ENCODE measurements at places on chromosomes 11 and 22.

GRCh38 chr11:88174709-88175568 lies at the start of gene RAB38:
Gene RAB38 (minus strand): TSS chr11:88175443. CDS start chr11:88175384, 59 bp downstream.
- peak; percentile 14 for DNase-seq

DNA sequence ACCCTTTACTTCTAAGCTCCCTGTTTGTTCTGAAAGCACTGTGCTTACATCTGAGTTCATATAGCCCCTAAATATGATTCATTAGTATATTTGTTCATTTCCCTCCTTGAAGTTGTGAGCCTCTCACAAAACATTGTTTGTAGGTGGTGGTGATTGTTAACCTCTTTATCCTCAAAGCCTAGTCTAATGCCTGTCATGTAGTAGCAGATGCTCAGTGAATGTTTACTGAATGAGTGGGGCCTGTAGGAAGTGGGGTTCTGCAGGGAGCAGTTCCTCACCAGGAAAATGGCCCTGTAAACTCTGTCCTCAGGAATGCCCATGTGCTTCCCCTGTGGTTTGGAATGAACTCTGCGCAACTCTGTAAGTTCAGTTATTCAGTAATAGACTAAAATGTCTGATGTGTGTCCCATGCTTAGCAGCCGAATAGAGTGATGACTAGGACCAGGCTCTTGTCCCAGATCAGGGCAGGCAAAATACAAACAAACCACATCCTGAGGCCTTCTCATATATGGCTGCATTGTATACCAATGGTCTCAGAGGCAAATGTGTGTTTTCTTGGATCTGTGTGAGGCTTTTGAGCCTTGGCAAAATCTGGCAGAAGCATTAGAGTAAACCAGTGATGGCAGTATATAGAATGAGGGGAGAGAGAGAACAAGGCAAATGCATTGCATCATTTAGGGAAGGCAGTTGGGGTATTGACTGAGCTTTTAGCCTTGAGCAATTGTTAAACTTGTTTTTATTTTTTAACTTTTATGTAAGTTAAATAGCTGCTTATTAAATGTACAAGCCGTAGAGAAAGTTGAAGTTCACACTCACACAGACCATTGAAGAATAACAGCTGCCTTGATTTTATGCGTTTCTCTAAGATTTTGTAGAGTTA lies 91.4 kb upstream of the BIRC3 start:
- no peak for DNase-seq

- peak; percentile 98 for DNase-seq
Observed at GRCh38 chr22:49936018-49936972, 17.9 kb downstream of the CRELD2 start.

GRCh38 chr11:9639099-9639498 lies 24.8 kb upstream of the SWAP70 start:
- no peak for DNase-seq

DNA sequence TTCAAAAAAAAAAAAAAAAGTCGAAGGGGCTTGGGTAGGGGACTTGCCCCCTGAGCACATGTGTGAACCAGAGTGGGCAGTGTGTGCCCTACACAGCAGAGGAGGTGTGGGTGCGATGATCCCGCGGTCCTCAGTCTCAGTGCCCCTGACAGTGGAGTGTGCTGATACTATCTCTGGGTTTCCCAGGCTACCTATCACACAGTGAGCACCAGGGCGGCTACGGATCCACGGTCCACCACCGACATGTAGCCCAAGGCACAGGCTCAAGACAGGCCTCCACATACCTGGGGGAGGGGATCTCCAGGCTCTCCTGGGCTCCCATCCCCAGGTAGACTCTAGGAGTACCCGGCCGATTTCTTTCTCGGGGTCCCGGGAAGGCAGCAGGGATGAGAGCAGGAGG lies 9.1 kb downstream of the B3GAT1 start:
- DNase-seq, result no peak

DNA sequence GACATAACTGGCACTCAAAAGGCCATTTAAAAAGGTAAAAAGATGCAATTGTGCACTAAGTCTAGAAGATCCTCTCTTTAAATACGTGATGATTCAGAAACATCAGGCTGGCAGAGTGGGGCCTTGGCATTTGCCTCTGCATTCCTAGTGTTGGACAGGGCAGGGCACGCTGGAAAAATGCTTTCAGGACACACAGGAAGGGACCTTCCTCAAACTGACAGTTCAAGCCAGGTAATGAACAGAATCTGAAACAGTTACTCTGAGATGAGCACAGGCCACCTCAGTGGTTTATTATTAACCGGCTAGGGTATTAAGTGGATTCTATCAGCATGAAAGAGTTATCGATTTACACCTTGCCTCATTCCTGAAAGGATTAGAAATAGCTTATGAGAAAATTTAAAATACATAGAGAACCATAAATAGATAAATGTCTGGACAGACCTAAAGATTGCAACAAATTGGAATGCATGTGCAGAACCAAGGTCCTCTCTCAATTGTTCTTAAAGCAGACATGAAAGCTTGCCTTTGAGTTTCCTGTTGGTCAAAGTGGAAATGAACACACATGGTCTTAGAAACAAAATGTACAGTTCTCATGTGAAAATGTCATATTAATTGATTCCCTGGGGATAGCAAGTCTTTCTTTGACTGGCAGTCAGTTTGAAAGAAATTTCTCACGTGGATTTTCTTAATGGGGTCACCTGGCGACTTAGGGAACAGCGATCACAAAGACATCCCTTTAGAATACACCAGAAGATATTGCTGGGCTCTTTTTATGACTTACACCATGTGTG lies 21.5 kb upstream of the CSNK2A3 start:
- DNase-seq, result no peak

DNA sequence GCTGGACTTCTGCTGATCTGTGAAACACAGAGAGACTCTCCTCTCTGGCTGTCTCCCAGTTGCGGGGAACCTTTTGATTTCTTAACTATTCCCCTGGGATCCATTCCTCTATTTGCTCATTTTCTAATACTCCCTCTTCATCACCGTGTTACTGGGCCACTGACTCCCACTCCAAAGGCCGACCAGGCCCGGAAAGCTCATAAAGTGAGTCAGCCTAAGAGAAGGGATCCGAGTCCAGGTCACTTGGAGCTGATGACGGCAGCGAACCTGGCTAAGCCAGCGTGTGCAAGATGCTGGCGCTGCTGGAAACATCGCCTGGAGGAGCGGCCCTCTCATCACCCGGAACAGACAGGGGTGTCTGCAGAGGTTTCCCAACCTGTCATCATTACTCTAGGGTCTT lies 112.8 kb downstream of the FBXO7 start:
- DNase-seq, result no peak

- no peak for DNase-seq
Observed at GRCh38 chr22:48309115-48309705, 1518.5 kb downstream of the BRD1 start.

GRCh38 chr22:45772743-45773142 lies 101.1 kb downstream of the ATXN10 start:
- DNase-seq, result no peak

DNA sequence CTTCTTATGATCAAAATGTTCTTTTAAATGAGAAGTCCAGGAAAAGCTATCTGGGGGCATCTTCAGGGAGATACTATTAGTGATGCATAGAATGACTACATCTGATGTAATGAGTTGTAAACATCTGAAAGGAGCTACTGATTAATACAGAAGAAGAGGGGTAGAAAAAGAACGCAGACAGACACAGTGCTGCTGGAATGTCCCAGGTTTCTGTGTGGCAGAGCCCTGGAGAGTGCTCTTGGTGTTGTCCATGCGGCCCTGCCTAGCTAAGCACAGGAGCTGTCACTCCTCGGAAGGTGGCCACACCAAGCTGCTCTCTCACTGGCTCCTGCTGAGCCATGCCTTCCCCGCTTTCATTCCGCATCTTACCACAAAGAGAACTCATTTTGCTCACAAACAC lies 768.8 kb downstream of the OPCML start:
- DNase-seq, result no peak

GRCh38 chr22:30290342-30291057 lies 1.2 kb upstream of the CASTOR1 start:
- DNase-seq, result no peak

DNA sequence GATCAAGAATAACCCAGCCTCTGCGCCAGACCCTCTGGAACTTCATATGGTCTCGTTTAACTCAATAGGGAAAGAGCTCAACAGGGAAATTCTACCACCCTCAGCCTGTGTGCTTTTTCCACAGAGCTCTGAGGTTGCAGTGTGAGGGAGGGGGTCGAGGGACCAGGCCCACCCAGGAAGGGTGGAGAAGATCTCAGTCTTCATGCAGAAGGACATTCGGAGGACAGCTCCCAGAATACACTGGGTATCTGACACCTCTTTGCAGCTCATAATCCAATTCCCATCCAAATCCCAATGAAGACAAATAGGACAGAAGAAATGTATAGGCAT lies 56.6 kb downstream of the ST14 start:
- no peak for DNase-seq

- DNase-seq, result no peak
Observed at GRCh38 chr11:61549662-61550568, 31.0 kb downstream of the SYT7 start.

DNA sequence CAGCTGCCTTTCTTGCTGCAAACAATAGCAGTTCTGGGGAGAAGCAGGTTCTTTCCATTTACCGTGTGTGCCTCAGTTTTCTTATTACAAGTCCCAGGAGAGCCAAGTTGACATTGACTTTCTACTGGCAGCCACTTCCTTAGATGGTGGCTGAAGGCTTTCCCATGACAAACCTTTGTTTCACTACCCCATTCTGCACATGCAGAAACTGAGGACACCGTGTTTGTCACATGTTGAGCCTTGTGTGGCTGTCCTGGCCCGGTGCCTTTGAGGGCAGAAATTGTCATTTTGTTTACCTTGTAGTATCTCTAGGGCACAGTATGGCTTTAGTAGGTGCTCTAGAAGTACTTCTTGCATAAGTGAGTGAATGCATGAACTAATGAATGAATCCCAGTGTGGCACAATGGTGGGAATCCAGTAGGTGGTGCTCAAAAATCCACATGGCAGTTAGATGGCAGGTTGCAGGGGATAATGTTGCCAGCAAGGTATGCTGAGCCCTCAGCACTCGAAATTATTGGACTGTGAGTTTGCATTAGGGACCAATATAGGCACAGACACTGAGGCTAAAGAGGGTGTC lies 101.6 kb downstream of the CSNK2A3 start:
- no peak for DNase-seq

DNA sequence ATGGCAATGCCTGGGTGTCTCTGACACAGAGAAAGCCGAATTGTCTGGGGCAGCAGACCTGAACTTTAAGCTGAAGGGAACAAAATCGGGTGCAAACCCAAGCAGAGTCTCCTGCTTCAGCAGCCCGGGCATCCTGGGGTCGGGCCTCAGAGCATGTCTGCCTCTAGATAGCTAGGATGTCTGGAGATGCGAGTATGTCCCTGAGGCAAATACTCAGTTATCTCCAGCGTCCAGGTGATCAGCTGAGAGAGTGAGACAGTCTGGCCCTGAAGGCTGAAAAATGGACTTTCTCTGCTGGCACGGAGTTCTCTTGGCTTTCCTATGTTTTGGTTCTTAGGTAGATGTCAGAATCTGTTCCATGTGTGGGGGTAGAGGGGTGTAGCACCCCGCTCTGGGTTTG lies 3.3 kb downstream of the ADAMTS8 start:
- no peak for DNase-seq

DNA sequence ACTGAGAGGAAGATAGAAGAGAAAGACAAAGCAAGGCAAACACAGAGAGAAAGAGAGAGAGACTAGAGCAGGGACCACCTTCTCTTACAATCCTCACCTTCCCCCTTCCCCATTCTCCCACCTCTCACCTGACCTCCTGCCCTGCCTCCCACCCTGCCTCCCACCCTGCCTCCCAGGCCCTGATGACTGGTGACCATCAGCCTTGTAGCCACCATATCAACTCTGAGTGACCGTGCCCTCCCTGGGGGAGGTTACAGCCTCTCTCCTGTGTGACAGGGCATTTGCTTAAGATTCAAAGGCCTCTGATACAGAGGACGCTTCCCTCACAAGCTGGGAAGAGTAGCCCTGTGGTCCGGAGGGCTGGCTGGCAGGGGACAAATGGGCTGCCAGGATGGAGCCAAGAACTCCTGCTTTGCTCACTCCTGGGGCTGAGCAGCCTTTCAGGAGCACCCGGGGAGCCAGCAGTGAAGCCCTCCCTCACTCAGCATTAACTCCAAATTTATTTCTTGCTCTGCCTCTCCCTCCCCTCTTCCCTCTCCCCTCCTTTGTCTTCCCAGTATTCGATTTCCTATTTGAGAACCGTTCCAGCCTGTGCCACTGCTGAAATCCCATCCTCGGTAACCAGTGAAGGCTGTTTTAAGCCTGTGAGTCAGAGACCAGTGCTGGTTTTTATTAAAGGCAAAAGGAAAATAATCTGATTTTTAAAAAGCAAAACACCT lies 125.2 kb upstream of the SYT13 start:
- no peak for DNase-seq

- DNase-seq, result peak; percentile 66
Observed at GRCh38 chr11:77187776-77188632, 60.0 kb downstream of the MYO7A start.

GRCh38 chr22:44686873-44687600 lies 15.0 kb upstream of the PRR5 start:
- no peak for DNase-seq

DNA sequence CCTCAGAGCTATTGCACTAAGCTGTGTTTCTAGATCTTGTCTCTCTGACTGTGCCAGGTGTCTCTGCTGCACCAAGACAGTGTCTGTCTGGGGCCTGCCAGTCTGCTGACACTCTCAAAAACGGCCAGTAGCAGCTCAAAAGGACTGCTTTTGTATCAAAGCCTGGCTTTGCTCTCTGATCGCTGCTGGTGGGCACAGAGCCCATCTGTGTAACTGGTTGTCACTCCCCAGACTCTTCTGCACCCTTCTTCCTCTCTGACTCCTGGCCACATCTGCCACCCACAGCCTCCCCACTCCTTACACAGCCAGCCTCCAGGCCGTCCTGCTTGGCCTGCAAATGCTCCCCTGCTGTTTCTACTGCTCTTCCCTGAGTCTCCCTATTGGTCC lies 26.5 kb downstream of the MED15 start:
- DNase-seq, result no peak

GRCh38 chr22:41280065-41280464 lies 5.9 kb downstream of the RANGAP1 start:
- DNase-seq, result no peak

DNA sequence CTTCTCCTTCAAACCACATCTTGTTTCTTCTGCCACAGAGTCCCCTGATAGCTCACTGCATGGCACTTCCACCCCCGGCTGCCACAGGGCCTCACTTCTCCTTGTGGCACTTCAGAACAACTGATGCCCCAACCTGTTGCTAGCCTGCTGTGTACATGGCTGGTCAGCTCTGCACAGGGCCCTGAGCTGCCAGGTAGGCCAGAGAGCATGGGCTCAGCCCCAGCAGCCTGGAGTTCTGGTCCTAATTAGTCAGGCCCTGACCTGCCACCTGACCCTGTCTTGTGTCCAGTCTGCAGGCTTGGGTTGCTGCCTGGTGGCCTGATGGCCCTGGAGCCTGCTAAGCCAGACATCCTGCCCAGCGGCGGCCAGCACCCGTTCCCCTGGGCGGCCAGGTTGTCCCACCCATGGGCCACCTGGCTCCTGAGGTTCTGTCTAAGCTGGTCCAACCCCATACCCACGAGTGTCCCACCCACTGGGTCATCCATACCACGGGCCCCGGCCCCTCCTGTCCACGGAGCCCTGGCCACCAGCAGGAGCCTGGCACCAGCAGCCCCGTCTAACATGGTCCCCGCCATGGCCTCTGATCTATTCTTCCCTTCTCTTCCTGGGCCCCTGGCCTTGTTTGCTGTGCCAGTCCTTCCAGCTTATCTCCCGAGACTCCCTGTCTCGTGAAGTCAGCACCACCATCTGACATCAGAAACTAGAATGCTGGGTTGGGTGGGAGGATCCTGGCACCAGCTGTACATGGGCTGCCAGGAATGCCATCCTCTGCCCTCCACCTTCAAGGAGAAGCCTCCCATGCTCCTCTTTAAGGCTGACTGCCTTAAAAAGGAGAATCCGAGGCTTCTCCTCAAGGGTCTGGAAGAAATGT lies 3.1 kb upstream of the CERK start:
- no peak for DNase-seq

- DNase-seq, result no peak
Observed at GRCh38 chr11:71294846-71295600, 42.6 kb upstream of the SHANK2 start.
